ENCODE measurements at places on chromosomes 7 and 10.

DNA sequence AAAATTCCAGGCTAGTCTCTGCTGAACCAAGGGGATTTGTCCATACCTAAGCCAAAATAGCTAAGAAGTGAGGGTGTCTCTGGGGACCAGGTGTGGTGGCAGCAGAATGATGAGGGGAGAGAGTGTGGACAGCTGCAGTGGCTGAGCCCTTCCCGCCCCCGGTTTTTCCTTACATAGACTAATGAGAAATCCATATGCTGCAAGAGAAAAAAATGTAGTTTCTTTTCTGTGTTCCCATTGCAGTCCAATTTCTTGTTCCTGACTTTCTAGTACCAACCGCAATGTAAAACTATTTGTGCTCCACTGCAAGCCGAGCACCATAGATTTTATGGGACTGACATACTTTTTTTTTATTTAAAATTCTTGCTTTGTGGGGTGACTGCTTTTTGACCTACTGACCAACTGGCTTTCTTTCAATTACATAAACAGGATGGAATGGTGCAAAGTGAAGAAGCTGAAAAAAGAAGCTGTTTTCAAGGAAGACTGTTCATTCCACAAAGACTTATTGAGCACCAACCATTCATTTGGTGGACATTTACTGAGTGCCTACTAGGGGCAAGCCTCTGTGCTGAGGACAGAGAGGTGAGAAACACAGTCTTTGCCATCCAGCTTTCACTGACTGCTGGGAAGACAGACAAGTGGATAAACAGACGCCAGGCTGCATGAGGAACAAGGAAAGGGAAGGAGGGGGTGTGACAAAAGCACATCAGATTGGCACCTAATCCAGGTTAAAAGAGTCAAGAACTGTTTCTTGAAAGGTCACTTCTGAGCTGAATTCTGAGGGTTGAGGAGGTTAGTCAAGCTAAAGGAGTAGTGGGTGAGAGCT, 9.8 kb downstream of the CEP41 start:
- no peak for DNase-seq

DNA sequence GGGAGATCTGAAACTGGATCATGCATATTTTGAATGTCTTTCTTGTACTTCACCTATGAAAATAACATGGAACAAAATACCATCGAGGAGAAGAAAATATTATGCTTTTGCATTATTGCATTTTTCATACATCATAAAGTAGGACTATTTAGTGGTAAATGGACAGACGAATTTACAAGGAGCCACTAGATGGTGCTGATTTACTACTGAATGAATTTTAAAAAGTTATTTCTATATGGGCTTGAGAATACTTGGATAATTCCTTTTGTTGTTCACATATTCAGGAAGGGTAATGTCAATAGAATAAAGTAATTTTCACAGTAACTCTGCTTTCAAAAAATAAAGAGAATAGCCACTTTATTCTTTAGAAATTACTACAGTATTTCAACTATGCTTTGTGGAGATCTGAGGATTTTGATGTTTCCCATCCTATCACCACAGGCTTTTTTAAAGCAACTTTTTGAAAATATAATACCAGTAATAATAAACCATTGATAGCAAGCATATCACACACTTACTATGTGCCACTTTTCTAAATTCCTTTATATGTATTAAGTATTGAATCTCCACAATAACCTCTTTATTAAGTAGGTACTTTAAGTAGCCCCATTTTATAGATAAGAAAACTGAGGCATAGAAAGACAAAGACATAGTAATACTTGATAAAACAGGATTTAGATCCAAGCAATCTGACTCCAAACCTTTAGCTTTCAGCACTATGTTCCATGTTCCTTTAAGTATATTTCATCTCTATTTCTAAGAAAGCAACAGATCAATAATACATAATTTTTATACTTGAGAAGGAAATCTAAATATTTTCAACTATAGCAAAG, 38.6 kb downstream of the NEBL start:
- DNase-seq: no peak

DNA sequence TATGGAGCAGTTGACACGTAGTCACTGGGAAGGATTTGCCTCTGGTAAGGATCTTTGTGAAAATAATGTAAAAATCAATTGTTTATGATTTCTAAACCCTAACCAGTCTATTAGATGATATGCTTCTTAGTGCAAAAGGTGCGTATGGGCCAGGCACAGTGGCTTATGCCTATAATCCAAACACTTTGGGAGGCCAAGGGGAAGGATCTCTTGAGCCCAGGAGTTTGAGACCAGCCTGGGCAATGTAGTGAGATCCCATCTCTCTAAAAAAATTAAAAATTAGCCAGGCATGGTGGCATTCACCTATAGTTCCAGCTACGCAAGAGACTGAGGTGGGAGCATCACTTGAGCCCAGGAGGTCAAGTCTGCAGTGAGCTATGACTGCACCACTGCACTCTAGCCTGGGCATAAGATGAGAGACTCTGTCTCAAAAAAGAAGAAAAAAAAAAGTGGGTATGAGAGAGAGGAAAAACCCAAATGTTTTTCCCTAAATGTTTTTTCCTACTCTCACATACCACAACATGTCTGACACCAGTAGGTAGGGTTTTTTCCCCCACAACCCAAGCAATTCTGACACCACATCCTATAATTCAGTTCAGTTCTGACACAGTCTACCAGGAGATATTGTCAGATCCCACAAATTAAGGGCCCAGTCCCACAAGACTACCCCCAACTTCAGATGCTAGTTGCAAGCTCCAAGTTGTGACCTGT, 36.5 kb downstream of the DNAJC9 start:
- no peak for DNase-seq

DNA sequence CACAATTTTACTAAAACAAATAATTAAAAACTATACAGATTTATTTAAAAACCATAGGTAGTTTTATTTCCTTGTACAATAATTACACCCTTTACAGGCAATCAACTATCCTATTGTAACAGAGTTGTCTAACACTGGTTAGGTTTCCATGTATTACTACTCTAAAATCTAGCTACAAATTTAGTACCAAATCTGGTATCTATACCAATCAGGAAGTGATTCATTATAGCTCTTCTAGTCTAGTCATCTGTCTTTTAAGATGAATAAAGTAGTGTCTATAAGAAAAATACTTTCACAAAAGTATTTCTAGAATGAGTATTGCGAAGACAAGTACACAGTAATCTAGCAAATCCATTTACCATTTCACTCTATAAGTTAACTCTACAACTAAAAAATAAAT, 16.9 kb downstream of the ZNF800 start:
- DNase-seq: no peak

GRCh38 chr10:51821045-51821444, 121.7 kb upstream of the CSTF2T start:
- no peak for DNase-seq

- DNase-seq: no peak
Measured at GRCh38 chr10:28317760-28318159, 14.9 kb upstream of the MPP7 start.
